ENCODE measurements at places on chromosomes 11 and 22.
A peak's percentile ranks its signal among the peaks of the same experiment; 100 is the strongest.

DNA sequence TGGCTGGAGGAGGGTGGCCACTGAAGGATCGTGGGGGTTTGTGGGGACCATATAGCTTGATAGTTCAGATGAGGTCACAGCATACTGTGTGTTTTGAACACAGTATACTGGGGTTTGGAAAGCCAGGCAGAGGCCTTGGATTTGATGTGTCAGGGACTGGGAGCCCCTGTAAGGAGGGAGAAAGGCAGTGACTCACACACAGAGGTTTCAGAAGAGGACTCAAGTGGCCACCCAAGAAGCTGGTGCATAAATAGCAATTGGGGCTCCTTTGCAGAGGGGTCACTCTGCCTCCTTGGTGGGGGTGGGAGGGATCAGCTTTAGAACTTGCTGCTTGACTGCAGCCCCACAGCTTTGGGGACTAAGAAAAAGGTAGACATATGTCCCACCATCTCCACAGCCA lies 39.3 kb downstream of the SLC5A1 start:
- DNase-seq = no peak

DNA sequence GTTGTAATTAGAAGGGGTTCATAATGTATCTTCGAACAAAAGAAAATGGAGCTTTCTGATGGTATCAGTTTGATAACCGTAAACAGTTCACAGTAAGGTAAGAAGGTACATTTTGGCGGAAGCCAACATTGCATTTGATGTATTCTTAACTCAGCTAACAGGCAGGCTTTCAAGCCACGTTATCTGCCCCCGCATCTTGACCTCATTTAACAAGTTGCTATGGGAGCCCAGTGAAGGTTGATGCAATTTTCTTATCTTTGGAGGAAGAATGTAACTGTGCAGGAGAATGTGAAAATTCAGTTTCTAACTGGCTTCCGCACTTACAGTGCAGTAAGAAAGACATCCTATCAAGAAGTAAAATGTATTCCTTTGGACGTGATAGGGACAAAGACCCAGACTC lies 110.6 kb downstream of the ETS1 start:
- DNase-seq = no peak

DNA sequence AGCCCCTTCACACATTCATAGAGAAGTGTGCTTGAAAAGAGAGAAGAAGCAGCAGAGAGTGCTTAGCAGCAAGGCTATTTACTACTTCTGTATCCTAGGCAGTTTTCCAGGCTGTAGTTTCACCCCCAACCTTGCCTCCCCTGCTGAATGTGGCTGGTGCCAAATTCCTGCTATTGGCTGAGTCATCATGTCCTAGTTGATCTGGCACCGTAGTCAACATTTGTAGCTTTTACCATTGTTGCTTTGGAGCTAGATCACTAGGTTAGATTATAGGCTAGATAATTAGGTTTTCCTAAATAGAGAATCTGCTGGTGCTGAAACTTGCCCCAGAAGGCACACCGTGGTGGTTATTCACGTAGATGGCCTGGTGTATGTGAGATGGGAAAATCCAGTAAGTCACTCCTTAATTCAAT lies 32.7 kb downstream of the ARHGAP42 start:
- DNase-seq = peak; percentile 13

DNA sequence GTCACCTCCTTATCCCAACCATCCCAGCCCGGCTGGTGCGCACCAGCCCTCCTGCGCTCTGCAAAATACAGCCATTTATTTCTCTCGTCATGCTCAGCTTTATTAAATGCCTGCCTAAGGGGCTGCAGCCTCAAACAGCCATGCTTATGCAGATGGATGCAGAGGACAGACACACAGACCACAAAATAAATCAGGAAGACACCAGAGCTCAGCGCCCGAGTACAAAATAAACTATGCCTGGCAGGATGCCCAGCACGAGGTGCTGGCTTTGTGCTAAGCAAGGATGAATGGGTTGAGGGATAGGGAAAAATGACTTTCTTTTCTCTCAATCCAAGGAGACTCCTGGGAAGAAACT lies 70.5 kb downstream of the RPUSD4 start:
- DNase-seq = no peak

GRCh38 chr11:124970925-124971324 lies 16.9 kb downstream of the CCDC15 start:
- DNase-seq = no peak

DNA sequence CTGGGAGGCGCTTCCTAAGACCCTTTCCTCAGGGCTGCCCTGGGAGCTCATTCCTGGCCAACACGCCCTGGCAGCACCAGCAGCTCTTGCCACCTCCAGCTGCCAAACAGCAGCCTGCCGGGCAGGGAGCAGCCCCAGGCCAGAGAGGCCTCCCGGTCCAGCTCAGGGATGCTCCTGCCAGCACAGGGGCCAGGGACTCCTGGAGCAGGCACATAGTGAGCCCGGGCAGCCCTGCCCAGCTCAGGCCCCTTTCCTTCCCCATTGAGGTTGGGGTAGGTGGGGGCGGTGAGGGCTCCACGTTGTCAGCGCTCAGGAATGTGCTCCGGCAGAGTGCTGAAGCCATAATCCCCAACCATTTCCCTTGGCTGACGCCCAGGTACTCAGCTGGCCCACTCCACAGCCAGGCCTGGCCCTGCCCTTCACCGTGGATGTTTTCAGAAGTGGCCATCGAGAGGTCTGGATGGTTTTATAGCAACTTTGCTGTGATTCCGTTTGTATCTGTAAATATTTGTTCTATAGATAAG lies 7.6 kb downstream of the SLC39A13 start:
- DNase-seq = peak; percentile 80

GRCh38 chr11:109808569-109808968 lies 284.6 kb upstream of the ZC3H12C start:
- DNase-seq = no peak

- DNase-seq = no peak
Observed at GRCh38 chr11:77201991-77202841, 74.2 kb downstream of the MYO7A start.

DNA sequence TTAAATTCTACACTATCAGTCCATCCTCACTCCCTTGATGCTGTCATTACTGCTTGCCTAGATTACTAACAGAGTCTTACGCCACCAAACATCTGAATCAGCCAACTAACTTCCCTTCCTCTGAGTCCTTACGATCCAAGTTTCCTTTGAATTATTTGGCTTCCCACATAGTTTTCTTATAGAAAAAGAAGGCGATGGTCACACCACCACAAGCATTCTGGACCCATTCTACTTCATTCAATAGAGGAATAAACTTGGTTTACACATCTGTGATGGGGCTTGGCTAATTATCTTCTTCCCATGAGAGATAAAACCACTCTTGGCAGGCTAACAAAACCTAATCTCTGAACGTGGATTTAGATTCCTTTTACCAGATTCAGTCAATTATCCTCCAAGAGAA lies 35.0 kb downstream of the INTS4 start:
- no peak for DNase-seq

GRCh38 chr11:7511401-7511800 lies 2.4 kb upstream of the PPFIBP2 start:
- no peak for DNase-seq

DNA sequence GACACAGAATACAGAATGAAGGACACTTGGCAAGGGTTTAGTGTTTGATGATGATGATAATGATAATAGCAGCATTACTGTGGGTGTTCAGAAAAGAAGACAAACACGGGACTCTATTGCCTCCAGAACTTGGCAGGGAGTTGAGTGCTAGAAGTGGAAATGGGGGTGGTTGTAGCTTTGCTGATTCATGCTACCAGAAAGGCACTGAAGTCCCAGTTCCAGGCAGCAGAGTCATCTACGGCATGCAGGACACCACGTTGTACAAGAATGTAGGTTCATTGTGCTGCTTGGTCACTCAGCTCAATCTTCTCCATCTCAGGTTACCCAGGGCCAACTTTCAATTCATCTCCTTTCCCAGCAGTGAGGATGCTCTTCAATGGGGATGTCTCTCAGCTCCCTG lies 115.7 kb downstream of the NTM start:
- no peak for DNase-seq

- DNase-seq = no peak
Observed at GRCh38 chr11:126636911-126637794, 281.7 kb downstream of the ST3GAL4 start.

DNA sequence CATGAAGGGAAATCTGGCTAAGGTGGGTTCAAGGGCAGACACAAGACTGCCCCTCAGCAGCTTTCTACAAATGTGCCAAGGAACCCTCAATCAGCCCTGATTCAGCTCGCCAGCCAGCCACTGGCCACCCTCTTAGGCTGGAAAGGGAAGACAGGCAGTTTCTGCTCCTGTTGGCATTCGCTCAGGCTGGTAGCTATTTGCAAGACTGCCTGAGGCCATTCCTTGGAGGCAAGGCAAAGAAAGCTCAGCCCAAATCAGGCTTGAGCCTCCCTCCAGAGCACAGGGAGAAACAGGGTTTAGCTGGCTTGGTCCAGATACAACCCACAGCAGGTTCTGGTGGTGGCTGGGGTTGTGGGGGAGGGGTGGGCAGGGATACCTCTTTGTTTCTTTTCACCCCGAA lies 19.2 kb downstream of the TP53I11 start:
- DNase-seq = no peak

GRCh38 chr11:118067006-118067405 lies 9.9 kb upstream of the TMPRSS4 start:
- no peak for DNase-seq

GRCh38 chr22:27667121-27667843 lies 134.3 kb downstream of the MN1 start:
- DNase-seq = no peak

DNA sequence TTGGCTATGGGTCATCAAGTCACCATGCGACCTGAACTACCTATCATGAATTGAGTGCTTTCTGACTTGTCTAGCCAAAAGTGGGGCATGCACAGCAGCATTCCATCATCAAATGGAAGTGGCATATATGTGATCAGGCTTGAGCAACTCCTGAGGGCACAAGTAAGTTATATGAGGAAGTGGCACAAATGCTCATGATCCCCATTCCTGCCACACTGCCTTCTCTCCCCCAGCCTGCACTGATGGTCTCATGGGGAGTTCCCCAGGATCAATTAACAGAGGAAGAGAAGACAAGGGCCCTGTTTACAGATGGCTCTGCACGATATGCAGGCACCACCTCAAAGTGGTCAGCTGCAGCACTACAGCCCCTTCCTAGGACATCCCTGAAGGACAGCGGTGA lies 21.8 kb downstream of the MS4A4E start:
- no peak for DNase-seq

DNA sequence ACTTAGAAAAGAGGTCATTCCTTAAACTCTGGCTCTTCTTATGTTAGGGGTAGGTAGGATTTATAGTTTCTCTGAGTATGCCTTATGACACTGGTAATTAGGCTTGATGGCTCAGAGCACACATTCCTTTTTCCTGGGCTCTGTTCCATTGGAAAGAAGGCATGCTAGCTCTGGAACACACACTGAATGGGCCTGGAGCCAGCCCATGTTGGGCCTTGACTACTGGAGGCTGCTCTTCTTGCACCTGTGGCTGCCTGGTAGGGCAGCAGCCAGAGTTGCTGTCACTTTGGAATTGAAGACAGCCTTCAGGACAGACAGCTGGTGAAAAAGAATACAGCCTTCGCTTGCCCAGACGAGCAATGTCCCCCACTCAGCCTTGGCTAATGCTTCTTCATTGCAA lies 18.2 kb downstream of the MCAM start:
- DNase-seq = no peak

- no peak for DNase-seq
Observed at GRCh38 chr11:1486054-1486825, at the start of gene MOB2. Gene MOB2 (minus strand): TSS chr11:1486779. CDS start chr11:1486556, 223 bp downstream.

- DNase-seq = no peak
Observed at GRCh38 chr11:100235085-100235484, 452.0 kb upstream of the ARHGAP42 start.

DNA sequence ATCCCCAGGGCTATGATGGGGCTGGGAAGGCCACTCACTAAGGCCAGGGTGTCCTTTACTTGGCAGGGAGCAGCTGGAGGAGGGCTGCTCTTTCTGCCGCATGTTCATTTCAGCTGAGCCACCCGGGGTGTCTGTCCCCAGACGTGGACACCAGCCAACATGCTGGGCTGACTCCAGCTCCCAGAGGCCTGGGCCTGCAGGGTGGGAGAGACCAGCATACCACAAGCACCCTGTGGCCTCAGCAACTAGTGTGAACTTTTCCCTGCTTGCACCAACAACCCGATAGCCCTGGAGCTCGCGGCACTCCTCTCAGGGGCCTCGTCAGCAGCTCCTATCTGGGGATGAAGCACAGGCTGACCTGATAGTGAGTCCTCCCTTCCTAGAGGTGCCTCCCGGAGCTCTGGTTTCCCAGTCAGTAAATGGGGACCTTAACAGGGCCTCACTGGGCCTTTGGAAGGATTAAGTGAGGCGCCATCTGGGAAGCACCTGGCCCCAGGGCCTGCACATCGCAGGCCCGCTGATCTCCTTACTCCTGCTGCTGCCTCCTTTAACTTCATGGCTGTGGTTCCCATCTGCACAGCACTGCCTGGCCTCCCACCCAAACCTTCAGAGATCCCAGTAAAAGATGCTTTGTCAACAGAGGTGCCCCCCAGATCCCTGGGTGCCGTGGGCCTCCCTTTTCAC lies 83.4 kb downstream of the GALNT18 start:
- DNase-seq = no peak

- no peak for DNase-seq
Observed at GRCh38 chr22:31933406-31933805, 10.9 kb upstream of the YWHAH start.

DNA sequence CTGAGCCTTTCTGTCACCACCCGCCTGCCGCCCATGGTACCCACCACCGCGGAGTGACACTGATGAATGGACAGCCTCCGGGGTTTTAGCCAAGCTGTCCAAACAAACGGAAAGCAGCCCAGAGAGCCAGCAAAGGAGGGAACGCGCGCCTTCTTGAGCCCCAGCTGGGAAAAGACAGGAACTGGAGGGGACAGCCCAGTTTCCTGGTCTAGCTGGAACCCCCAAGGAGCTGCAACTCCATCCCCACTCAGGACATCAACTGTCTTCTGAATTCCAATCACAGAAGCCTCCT lies 33.7 kb downstream of the SHISAL1 start:
- no peak for DNase-seq

- DNase-seq = no peak
Observed at GRCh38 chr22:28911777-28912669, 28.7 kb downstream of the ZNRF3 start.

GRCh38 chr11:78349624-78350023 lies 68.0 kb downstream of the GAB2 start:
- DNase-seq = no peak

DNA sequence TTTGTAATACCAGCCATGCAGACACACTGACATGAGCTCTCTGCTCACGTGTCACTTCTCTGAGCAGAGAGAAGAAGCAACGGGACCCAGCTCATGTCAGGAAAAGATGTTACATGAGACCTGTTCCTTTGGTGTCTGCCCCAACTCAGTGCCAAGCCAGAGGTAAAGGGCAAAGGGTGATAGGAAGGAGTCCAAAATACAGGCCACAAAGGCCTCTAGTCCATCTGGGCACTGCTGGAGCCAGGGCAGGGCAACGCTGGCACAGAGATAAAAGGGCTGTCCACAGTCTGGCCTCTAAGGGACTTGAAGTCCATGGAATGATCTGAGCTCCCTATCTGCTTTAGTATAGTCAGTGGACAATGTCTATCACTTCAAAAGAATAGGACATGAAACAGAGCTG lies 79.3 kb downstream of the SLC1A2 start:
- no peak for DNase-seq

DNA sequence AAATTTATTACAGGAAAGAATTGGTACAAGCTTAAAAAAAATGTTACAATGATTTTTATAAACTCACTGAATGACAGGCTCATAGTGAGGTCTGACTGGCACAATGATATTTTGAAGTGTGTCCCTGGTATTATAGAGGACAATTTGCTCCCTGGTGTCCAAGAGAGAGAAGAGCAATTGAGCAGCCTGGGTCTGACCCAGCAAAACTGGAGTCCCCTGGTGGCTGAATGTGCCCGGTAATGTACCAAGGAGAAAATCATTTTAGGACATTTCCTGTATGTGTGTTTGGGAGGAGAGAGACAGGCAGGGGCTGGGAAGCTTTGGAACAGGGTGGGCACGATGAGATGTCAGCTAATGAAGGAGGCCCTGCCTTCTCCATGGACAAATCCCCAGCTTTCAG lies 125.3 kb downstream of the APOL5 start:
- no peak for DNase-seq
